ENCODE measurements at places on chromosomes 2 and 18. TPM values are rescaled to one million over a fixed set of nuclear protein-coding genes. Genes with fewer than 3 reads are reported as not detected.
A peak's percentile ranks its signal among the peaks of the same experiment; 100 is the strongest.

Gene UGT1A6
- not detected for total RNA-seq

Gene CNTNAP5
- not detected for total RNA-seq

DNA sequence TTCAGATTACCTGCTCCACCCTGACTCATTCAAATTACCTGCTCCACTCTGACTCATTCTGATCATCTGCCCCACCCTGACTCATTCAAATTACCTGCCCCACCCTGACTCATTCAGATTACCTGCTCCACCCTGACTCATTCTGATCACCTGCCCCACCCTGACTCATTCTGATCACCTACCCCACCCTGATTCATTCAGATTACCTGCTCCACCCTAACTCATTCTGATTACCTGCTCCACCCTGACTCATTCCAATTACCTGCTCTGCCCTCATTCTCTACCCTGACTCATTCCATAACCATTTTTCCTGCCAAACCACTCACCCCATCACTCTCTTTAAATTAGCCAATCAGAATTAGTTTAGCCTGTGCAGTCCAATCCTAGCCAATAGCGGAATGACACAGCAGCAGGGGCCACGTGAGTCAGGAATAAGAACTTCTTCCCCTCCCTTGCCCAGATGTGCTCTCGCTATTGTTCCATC, 26.2 kb downstream of the CFAP53 start:
- H3K4me3 ChIP-seq, result no peak overlapping the region
- no peaks in the 10 kb centered on the region for H3K27me3 ChIP-seq
- no peak for DNase-seq
- no peaks in the 10 kb centered on the region for H3K4me1 ChIP-seq

DNA sequence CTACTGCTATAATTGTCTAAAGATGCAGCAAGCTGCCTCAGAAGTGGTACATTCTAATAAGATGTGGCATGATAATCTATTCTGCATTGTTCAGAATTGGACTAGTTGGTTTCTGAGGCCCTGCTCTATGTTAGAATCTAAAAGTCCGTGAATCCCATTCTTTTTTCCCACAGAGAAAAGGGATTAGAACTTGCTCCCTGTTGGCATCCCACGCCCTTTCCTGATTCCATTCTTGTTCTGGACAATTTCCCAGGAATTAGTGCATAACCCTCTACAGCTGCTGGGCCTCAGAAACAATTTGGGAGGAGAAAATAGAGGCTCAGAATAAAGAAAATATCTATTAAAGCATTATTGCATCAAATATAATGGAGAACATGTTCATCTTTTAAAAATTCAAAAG, 282.7 kb downstream of the NRXN1 start:
- no peaks in the 10 kb centered on the region for H3K27me3 ChIP-seq
- no peak overlapping the region for H3K27ac ChIP-seq
- no peak overlapping the region for H3K4me3 ChIP-seq
- no peaks in the 10 kb centered on the region for H3K36me3 ChIP-seq
- no peak for DNase-seq

Gene COL3A1
- total RNA-seq, result not detected

Gene MROH2A
- not detected for total RNA-seq

Gene OR6B2
- total RNA-seq, result not detected

- no peaks in the 10 kb centered on the region for H3K27me3 ChIP-seq
- H3K4me1 ChIP-seq, result no peaks in the 10 kb centered on the region
- no peak overlapping the region for H3K27ac ChIP-seq
- no peak for DNase-seq
Observed at GRCh38 chr2:60885683-60886082, 4.3 kb downstream of the REL start.

DNA sequence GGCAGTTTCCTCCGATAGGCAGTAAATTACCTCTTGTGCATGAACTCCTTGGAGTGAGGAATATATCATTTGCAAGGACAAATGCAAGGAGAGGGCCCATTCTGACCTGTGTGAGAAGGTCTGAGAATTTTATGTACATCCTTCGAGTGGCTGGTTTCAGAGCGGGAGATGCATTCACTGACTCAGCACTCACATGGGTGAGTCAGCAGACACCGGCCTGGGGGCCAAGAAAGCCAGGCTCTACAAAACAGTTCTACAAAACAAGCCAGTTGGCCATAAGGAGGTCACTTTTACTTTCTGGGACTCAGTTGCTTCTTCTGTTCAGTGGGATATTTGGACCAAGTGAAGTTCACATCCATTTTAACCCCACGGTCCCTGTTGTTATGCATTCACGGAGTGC, 35.3 kb downstream of the CYP26B1 start:
- H3K4me1 ChIP-seq, result no peaks in the 10 kb centered on the region
- no peaks in the 10 kb centered on the region for H3K27me3 ChIP-seq
- no peak overlapping the region for H3K27ac ChIP-seq
- no peak for DNase-seq
- H3K36me3 ChIP-seq, result no peaks in the 10 kb centered on the region
- H3K4me3 ChIP-seq, result no peak overlapping the region

DNA sequence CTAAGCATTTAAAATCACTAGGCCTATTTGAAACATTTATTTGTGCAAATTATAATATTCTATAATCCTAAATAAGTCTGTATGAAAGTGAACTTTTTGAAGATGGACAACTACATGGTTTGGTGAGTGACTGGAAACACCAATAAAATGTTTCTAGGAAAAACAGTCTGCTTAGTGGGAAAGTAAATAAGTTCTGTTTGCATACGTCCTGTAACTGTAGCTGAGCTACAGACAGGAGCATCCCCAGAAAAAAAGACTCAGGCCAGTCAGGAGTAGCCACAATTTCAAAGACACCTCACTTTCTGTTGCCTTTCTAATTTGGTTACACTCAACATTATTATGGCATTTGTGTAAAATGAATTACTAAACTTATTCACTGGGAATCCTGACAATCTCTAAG, 28.4 kb upstream of the KCNJ3 start:
- no peak overlapping the region for H3K4me3 ChIP-seq
- H3K27ac ChIP-seq, result no peak overlapping the region
- DNase-seq, result no peak
- H3K27me3 ChIP-seq, result no peaks in the 10 kb centered on the region

DNA sequence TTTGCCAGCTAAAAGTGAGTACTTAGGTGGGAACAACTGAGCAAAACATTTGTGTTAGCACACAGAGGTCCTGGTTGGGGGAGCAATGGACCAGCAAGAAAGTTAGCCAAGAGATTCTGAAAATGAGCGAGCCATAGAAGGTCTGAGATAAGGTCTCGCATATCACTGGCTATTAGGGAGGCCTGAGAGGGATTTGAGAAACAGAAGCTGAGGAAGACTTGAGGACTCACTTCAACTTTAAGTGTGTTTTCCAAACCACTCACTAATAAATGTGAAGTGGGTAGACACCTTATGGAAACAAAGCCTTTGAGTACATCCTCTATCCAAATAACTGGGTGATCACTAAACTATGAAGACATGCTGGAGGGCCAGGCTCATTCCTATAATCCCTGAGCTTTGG, 958.5 kb downstream of the DPP10 start:
- no peaks in the 10 kb centered on the region for H3K4me1 ChIP-seq
- no peaks in the 10 kb centered on the region for H3K36me3 ChIP-seq
- DNase-seq, result no peak
- H3K4me3 ChIP-seq, result no peak overlapping the region

GRCh38 chr18:46829947-46830346, 73.1 kb upstream of the ST8SIA5 start:
- H3K27me3 ChIP-seq, result no peaks in the 10 kb centered on the region
- no peak for DNase-seq
- H3K36me3 ChIP-seq, result peaks cover 25% of the 10 kb centered on the region

DNA sequence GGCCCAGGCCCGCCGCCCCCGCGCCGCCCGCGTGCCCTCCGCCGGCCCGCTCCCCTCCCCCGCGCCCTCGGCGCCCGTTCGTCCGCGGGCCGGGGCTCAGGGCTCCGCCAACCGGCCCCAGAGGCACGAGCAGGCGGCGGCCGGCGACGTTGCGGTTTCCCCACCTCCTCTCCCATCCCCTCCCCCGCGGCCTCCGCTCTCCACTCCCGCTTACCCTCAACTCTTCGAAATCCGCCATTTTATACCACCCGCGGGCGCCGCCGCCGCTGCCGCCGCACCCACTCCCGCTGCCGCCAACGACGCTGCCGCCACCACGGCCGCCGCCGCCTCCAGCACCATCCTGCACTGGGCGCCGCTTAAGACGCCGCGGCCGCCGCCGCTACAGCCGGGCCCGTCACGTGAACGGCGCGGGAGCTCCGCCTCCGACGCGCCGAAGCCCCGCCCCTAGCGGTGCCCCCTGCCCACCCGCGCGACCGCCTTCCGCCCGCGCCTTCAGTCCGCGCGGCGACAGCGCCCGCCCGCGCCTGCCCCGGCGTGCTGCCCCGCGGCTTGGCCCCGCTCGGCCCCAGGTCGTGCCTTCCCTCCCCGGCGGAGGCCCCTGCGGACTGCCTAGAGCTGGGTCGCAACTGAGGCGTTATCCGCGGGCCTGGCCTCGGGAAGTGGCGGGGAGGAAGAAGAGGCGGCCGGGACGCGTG, at the start of the genes KATNAL2 and PIAS2:
KATNAL2 (plus strand) TSS at position 495 of the 695 bp plus-strand sequence. CDS start 29,271 bp downstream, outside the sequence.
PIAS2 (minus strand) TSS at position 400 of the 695 bp plus-strand sequence; CDS start at position 238, 162 bp downstream.
- H3K4me3 ChIP-seq, result peak within 1 kb of the TSS; percentile 82
- no peak within 1 kb of the TSS for H3K27ac ChIP-seq
- H3K27me3 ChIP-seq, result no peaks in the 10 kb centered on the region
- H3K4me1 ChIP-seq, result peaks cover 23% of the 10 kb centered on the region
- no peaks in the 10 kb centered on the region for H3K36me3 ChIP-seq

Gene TMEM169
- total RNA-seq, result 0.53 TPM

Gene ZNF512
- 13.6 TPM for total RNA-seq

- H3K36me3 ChIP-seq, result peaks cover 4% of the 10 kb centered on the region
- H3K4me3 ChIP-seq, result no peak overlapping the region
- peak overlapping the region; percentile 23 for H3K27ac ChIP-seq
Observed at GRCh38 chr2:239225371-239225851, 175.4 kb downstream of the HDAC4 start.

Gene SPP2
- not detected for total RNA-seq

- peaks cover 72% of the 10 kb centered on the region for H3K4me1 ChIP-seq
- DNase-seq, result peak; percentile 70
- H3K27ac ChIP-seq, result peak overlapping the region; percentile 66
- H3K4me3 ChIP-seq, result peak overlapping the region; percentile 93
- H3K36me3 ChIP-seq, result peaks cover 28% of the 10 kb centered on the region
Observed at GRCh38 chr2:96144481-96145035, 682 bp downstream of the DUSP2 start.

DNA sequence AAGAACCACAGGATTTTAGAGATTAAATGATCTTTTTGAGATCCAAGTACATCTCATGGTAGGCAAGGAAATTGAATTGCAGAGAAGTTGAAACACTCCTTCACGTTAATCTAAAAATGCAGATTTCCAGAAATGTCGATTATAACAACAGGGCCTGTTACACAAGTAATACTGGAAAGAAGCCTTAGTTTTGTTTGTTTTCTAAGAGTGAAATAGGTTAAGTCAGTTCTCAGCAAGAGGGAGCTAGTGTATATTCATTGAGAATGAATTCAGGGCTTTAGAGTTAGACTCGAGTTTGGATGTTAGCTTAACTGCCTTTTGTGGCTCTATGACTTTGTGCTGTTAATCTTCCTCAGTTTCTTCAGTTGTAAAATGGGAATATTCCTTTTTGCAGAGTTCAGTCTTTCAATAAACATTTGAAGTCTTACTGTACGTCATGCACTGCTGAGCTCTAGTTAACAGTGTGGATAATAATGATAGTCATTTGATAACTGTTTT, 926 bp downstream of the NDUFV2 start:
- no peaks in the 10 kb centered on the region for H3K27me3 ChIP-seq
- H3K4me1 ChIP-seq, result peaks cover 24% of the 10 kb centered on the region
- DNase-seq, result no peak
- no peaks in the 10 kb centered on the region for H3K36me3 ChIP-seq
- peak overlapping the region; percentile 74 for H3K4me3 ChIP-seq
- H3K27ac ChIP-seq, result peak overlapping the region; percentile 82

Gene CIB4
- total RNA-seq, result not detected

DNA sequence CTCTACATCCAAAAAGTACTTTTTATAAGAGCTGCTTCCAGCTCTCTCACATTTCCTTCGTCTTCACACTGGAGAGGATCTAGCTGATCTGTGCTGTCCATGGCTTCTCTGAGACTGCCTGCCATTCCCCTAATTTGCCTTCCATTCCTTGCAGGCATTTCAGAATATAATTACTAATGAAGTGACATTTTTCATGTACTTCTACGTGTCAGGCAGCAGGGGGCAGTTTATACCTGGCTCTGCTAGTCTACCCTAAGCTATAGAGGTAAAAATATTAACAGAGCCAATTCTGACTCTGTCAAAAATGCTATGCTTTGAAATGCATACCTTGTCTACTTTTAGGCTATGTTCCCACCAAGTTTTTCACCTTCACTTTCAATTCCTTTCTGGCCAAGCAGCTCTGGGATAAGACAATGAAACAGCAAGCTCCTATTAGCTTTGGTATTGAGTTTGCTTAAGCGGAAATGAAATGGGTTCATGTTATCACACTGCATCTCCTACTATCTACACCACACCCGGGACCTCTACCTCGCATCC, 81.9 kb downstream of the MEP1B start:
- H3K36me3 ChIP-seq, result no peaks in the 10 kb centered on the region
- H3K27me3 ChIP-seq, result no peaks in the 10 kb centered on the region
- H3K27ac ChIP-seq, result no peak overlapping the region

- no peaks in the 10 kb centered on the region for H3K36me3 ChIP-seq
- peaks cover 19% of the 10 kb centered on the region for H3K4me1 ChIP-seq
- H3K27me3 ChIP-seq, result no peaks in the 10 kb centered on the region
- peak; percentile 45 for DNase-seq
- H3K4me3 ChIP-seq, result no peak overlapping the region
- H3K27ac ChIP-seq, result no peak overlapping the region
Observed at GRCh38 chr18:69968039-69968438, 20.4 kb upstream of the CD226 start.

DNA sequence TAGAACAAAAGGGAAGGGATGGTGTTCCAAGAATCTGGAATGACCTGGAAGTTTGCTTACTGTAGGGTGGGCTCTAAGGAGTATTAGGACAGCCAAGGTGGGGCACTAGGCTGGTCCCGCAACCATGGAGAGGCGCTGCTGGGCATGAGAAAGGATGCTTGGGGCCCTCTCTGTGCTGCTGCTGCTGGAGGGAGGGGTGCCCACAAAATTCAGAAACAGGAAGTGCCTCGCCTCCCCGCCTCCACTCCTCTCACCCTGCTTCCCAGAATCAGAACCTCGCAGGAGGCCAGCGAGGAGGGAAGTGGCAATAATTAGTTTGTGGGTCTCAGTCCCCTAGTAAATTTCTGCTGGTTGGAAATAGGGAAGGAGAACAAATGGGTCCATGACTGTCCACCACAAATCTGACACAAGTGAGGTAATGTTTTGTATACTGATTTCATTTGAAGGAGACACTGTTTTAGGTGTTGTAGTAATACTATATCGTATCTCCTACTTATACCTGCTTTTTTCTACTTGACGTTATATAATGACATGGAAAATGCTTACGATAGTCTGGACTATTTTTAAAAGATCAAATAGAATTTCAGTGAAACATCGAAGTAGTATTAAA, 7.9 kb upstream of the PDCL3 start:
- H3K27me3 ChIP-seq, result no peaks in the 10 kb centered on the region
- H3K4me1 ChIP-seq, result peaks cover 20% of the 10 kb centered on the region
- no peaks in the 10 kb centered on the region for H3K36me3 ChIP-seq
- no peak overlapping the region for H3K4me3 ChIP-seq

Gene TRIM43
- total RNA-seq, result not detected

Gene AGBL5
- total RNA-seq, result 11.6 TPM

Data from CD4-positive, alpha-beta T cell (primary cell).